ENCODE measurements at places on chromosomes 2 and 18.

- no peak for DNase-seq
These were observed 333.0 kb downstream of the TNS1 start for GRCh38 chr2:217669831-217670230.

DNA sequence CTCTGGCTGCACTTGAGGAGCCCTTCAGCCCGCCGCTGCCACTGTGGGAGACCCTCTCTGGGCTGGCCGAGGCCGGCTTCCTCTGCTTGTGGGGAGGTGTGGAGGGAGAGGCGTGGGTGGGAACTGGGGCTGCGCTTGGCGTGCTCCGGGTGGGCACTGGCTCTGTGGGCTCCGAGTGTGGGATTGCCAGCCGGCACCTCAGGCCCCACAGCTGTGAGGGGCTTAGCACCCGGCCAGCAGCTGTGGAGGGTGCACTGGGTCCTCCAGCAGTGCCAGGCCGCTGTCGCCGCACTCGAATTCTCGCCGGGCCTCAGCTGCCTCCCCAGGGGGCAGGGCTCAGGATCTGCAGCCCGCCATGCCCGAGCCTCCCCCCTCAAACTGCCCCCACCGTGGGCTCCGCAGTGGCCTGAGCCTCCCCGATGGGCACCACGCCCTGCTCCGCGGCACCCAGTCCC is 808.0 kb upstream of the SOX11 start:
- DNase-seq, result no peak

- DNase-seq, result no peak
These were observed 74.3 kb downstream of the SNTG2 start for GRCh38 chr2:1024981-1025380.

DNA sequence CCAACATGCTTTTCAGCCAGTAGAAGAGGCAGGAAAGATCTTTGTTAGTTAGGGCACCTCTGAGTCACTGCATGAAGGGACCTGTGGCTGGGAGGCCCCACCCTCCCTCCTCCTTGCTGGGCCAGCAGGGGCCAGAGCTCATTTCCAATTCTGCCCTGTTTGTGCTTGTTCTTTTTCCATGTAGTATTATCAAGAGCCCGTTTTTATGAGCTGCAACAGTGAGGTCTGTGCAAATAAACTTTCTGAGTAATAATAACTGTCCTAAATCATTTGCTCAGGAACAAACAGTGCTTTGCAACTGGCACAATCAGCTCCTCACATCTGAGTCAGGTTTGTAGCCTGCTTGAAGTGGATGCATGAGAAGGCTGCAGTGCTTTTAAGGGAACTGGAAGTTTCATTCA is 128.0 kb downstream of the ARL4C start:
- peak; percentile 26 for DNase-seq

DNA sequence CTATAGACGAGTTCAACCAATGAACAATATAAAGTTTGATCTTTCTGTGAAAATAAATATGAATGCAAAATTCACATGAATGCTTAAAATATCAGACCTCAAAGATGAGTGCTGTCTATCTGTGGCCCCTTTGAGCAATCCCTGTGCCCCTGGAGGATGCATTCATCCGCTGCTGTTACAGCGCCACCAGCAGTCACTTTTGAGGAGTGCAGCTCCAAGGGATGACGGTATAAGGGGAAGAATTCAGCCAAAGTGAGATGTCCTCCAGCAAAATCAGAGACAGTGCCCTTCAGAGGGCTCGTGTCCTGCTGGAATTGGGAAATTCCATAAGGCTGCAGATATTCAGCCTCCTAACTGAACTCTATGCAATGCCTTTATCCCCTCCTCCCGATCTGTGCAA is 12.0 kb upstream of the CHRNA1 start:
- DNase-seq, result no peak

GRCh38 chr2:109299536-109299935 is 170.5 kb downstream of the SH3RF3 start:
- no peak for DNase-seq

- DNase-seq, result no peak
These were observed 16.7 kb downstream of the IL1R1 start for GRCh38 chr2:102159295-102159694.

GRCh38 chr2:8495189-8495989 is 186.5 kb upstream of the ID2 start:
- DNase-seq, result no peak

DNA sequence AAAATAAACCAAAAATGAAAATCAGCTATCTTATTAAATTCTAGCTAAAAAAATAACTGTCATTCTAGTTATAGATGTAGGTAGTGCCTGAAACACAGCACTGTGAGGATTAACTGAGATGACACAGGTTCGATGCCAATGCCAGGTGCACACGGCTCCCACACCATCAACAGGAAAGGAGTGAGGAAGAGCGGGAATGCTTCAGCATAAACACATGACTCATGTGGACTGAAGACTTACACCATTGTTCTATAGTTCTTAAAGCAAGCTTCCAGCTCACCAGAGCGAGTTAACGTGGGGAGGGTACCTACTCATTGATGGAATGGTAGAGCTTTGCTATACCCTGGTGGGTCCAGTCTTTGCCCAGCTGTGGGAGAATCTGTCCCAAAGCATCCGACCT is 76.7 kb downstream of the EMILIN2 start:
- no peak for DNase-seq

DNA sequence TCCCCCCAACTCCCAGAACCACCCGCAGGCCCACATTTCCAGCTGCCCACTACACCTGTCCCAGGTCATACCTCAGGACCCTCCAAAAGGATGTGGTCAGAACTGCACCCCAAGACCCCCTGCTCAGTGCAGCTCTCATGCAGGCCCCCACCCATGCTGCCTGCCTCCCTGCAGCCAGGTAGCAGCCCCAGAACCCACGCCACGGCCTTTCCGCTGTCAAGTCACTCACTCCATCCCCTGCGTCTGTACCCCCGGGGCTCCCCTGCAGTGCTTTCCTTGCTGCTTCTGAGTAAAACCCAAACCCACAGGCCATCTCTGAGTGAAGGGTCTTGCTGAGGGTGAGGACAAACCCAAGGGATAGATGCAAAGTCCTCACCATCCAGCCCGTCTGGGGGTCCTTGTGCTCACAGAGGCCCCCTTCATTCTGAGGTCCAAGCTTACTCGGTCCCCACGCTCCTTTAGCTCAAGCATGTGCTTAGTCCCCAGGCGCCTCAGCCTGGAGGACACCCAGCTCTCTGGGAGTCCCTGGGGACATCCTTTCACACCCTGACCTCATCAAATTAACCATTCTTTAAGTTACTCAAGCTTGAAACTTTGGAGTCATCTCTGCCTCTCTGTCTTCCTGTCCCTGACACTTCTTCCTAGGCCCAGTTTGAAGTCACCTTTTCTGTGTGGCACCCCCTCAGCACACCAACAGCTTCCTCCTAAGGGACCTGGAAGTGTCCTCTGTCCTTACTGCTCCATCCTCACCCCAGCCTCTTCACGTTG is 130.1 kb downstream of the SMAD7 start:
- DNase-seq, result no peak

DNA sequence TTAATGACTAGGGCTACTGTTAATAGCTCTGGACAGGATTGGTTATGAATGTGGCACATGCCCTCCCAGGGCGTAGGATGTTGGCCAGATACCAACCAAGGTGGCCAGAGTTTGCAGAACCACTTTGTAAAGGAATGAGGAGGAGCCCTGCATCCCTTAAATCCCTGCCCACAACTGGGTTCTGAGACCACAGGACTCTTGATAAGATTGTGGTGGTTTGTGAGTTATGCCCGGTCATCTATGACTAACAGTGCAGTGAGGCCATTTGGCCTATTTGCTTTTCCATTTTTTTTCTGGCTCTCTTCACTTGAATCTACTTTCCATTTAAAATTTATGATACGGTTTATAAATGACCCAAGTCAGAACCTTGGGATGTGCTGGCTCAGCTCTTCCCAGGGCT is 294.5 kb downstream of the PRKCE start:
- DNase-seq, result no peak

GRCh38 chr2:237465515-237466148 is 21.4 kb upstream of the MLPH start:
- DNase-seq, result no peak

DNA sequence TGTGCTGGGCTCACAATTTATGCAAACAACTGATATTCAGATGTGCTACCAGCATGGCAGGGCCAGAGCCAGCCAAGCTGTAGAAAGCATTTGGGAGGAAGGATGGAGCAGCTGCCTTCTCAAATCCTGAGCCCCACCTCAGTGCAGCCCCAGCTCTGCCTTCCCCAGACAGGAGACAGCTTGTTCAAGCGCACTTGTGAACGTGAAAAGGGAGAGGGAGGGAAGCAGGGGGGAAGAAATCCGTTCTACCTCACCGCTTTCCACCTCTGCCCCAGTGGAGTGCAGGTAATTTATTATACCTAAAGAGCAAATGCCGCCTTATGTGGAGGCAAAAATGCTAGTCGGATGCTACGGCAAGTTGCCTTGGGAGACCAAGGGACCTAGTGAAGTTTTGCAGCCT is 66.0 kb upstream of the SLC14A2 start:
- no peak for DNase-seq

GRCh38 chr18:62741584-62741983 is 26.2 kb downstream of the PHLPP1 start:
- DNase-seq, result no peak

- peak; percentile 50 for DNase-seq
These were observed 64.9 kb upstream of the OTOS start for GRCh38 chr2:240205348-240205747.

GRCh38 chr2:156803243-156803642 is 367.1 kb downstream of the GPD2 start:
- DNase-seq, result no peak

GRCh38 chr2:202375033-202375608 is 1.0 kb upstream of the BMPR2 start:
- peak; percentile 24 for DNase-seq

DNA sequence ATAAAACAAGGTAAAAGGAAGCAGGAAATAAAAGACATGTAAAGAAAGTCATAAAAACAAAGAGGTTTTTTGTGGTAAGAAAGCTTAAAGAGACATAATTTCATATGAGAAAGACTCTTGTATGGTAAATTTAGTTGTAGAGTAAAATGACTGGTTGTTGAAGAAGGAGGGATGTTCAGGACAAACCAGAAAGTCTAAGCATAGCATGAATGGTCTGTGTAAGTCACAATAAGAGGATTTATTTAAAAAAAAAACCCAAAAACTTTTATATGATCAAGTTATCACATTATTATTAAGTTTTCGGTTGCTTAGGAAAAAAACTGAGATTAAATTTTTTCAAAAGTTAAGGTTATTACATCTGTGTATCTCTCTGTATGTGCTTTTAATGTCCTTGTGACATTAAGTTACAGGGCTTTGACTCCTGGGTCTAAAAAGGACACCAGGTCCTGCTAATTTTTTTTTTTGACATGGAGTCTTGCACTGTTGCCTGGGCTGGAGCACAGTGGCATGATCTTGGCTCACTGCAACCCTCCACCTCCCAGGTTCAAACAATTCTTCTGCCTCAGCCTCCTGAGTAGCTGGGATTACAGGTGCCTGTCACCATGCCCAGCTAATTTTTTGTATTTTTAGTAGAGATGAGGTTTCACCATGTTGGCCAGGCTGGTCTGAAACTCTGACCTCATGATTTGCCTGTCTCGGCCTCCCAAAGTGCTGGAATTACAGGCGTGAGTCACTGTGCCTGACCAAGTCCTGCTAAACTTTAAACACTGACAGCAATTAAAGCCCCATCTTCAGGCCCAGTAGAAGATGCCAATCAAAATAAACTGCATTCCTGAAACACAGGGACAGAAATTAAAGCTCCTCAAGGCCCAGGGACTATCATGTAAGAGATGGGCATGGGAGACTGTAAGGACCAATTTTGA is 14.2 kb upstream of the OXER1 start:
- no peak for DNase-seq

GRCh38 chr2:179842498-179843153 is 18.8 kb downstream of the ZNF385B start:
- DNase-seq, result no peak

- no peak for DNase-seq
These were observed 8.2 kb upstream of the ACADL start for GRCh38 chr2:210233487-210233886.

- DNase-seq, result no peak
These were observed 353.1 kb downstream of the EIPR1 start for GRCh38 chr2:3024401-3024935.

DNA sequence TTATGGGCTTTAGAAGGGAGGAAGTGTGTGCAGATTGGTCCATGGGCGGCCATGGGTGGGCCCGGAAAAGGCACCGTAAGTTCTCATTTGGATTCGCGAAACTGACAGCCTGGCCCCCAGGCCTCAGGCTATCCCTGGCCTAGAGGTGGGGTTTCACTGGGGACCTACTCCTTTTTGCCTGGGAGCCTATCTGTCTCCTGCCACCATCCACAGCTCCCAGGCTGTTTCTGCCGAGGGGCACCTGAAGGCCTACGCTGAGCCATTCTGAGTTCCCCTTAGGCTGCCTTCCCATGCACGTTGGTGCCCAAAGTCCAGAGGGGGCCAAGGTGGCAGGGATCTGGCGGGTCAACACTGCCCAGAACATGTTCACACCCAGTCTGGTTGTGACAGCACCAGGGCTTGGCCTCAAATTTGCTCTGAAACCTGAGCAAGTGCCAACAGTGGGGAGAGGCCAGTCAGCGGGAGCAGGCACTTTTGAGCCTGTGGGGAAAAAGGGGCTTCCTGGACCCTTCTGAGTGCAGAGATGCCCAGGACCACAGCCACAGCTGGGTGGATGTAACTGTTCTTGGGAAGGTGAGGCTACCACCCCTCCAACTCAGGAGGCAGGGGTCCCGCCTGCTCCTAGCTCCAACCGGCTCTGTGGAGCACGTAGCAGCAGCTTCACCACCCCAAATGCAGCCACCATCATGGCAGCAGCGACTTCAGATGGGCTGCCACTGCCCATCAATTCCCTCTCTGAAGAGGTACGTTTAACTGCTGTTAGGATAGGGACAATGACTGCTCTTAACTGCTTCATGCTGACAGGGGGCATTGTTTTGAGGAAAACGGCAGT is 73.6 kb upstream of the ZNF804A start:
- no peak for DNase-seq

DNA sequence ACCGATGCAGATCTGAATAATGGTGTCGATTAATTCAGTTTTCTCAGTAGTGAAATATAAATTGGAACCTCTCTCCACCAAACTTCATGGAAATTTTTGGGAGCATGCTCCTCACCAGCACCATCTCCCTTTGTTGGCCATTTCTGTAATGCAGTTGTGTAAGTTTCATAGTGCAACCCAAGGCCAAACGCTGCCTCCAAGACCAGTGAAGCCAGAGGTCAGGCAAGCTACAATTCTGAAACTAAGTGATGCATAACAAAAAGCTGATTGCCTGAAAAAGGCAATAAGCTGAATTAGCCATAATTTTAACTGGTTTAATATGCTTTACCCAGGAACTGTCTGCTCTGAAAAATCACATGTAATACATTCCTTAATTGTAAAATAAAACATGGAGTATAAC is 138.3 kb upstream of the TACR1 start:
- DNase-seq, result no peak

DNA sequence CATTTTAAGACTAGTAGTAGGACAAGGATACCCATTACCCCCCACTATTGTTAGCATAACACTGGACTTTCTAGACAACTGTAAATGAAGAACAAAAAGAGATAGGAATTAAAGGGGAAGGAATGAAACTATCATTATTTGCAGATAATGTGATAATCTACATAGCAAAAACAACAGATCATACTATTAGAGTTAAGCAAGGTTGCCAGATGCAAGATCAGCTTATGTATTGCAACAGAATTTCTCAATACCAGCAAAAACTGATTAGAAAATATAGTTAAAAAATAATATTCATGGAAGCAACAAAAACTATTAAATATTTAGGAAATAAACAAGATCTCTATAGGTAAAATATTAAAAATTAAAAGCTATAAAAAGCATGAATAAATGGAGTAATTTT is 194.4 kb upstream of the SPRED2 start:
- no peak for DNase-seq
